Hematopoietic multipotent progenitor cell treated with erythropoietin and hydrocortisone succinate and interleukin-3 and kit ligand, for 4 days (in vitro differentiated cells): ENCODE measurements at places on chromosomes 5 and 9.

- no peak for DNase-seq
Measured at GRCh38 chr9:109799141-109799540, 19.1 kb downstream of the PALM2AKAP2 start.

- DNase-seq: no peak
Measured at GRCh38 chr5:10679336-10679988, 81.6 kb downstream of the DAP start.

- DNase-seq: no peak
Measured at GRCh38 chr5:168047669-168048111, 243.8 kb upstream of the WWC1 start.

GRCh38 chr5:81183811-81184748 lies 49.0 kb upstream of the CKMT2 start:
- DNase-seq: no peak

- no peak for DNase-seq
Measured at GRCh38 chr9:36135741-36136271, 727 bp upstream of the GLIPR2 start.

DNA sequence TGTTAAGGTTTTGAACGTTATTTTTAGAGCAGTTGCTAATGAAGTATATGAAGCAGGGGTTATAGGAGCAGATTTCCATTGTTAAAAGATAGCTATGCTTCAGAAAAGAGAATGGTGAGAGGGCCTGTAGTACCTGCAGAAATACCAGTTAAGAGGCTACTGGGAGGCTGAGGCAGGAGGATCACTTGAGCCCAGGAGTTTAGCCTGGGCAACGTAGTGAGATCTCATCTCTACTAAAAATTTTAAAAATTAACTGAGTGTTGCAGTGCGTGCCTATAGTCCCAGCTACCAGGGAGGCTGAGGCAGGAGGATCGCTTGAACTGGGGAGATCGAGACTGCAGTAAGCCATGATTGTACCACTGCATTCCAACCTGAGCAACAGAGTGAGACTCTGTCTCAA lies 148.8 kb downstream of the ZCCHC7 start:
- DNase-seq: no peak

DNA sequence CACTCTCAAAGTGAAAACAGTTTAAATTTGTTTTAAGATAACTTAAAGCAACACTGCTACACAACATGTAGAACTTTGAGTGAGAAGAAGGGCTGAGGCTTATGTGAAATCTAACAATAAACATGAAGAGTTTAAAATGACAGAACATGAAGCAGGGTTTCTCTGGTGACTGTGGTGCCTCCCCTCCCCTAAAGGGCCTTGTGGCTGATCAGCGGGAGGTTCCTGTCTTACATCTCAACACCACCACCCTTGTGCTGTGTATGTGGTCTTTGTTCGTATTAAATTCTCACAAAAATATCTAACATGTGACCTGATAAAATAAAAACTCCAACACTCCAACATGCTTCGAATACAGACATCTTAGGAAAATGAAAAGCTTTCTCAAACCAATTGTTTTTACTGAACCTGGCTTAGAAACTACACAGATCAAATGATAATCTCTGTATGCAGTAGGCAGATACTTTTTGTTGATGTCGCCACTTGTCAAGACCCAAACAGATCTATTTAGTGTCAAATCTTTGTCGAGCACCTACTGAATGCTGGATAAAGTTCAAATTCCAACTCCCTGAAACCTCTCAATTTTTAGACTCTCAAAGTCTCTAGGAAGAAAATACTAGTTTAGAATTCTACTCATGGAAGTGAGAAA lies 9.9 kb upstream of the IQGAP2 start:
- peak; percentile 65 for DNase-seq

GRCh38 chr9:136977223-136977622 lies at the start of gene PTGDS:
Gene PTGDS (plus strand): TSS chr9:136977504. CDS start chr9:136977579, 75 bp downstream.
- DNase-seq: no peak

- DNase-seq: no peak
Measured at GRCh38 chr9:114399381-114399780, 11.6 kb upstream of the AKNA start.

DNA sequence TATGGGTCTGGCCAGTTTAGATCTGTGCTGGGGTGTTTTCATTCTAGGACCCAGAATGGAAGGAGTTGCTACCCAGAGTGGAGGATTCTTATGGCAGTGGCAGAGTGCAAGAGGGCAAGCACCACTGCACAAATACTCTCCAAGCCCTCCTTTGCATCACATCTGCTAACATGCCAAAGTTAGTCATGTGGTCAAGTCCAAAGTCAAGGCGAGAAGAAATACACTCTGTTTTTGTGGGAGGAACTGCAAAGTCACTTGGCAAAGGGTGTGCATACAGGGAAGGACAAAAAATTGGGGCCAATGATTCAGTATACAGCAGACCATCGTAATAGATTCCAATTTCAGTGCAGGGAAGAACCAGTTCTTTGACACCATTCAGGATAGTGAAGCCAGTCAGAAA lies 43.9 kb upstream of the HMGCS1 start:
- no peak for DNase-seq

- peak; percentile 62 for DNase-seq
Measured at GRCh38 chr5:76451031-76451701, 48.1 kb downstream of the IQGAP2 start.

GRCh38 chr5:125868036-125868435 lies 555.2 kb upstream of the GRAMD2B start:
- no peak for DNase-seq

DNA sequence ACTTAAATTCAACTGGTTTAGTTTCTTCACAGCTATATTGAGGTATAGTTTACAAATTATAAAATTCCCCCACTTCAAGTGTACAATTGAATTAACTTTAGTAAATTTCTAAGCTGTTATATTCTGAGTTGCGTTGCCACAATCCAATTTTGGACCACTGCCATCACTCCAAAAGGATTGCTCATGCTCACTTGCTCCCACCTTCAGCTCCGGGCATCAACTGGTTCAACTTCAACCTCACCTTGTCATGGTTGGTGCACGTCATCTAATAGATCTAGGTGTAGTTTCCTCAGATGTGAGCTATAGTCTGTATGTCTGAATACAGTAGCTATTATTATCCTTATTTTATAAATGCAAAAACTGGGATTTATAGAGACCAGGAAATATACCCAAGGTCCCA lies 942.5 kb upstream of the WWC1 start:
- DNase-seq: no peak

DNA sequence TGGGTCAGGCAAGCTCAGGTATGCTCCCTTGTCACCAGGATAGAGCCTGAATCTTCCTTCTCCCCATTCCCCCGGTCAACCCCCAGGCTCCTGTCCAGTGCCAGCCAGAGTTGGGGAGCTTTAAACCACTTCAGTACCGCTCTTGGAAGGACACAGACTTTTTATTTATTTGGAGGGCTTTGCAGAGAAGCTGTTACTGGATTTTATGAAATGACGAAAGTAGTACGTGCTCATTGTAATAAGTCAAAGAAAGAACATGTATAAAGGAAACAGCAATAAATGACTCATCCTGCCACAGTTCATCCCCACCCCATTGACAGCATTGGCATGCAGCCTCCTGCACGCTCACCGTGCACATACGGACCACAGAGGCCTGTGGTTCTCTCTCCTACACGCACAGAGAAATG lies 230.3 kb downstream of the AUH start:
- DNase-seq: peak; percentile 78

DNA sequence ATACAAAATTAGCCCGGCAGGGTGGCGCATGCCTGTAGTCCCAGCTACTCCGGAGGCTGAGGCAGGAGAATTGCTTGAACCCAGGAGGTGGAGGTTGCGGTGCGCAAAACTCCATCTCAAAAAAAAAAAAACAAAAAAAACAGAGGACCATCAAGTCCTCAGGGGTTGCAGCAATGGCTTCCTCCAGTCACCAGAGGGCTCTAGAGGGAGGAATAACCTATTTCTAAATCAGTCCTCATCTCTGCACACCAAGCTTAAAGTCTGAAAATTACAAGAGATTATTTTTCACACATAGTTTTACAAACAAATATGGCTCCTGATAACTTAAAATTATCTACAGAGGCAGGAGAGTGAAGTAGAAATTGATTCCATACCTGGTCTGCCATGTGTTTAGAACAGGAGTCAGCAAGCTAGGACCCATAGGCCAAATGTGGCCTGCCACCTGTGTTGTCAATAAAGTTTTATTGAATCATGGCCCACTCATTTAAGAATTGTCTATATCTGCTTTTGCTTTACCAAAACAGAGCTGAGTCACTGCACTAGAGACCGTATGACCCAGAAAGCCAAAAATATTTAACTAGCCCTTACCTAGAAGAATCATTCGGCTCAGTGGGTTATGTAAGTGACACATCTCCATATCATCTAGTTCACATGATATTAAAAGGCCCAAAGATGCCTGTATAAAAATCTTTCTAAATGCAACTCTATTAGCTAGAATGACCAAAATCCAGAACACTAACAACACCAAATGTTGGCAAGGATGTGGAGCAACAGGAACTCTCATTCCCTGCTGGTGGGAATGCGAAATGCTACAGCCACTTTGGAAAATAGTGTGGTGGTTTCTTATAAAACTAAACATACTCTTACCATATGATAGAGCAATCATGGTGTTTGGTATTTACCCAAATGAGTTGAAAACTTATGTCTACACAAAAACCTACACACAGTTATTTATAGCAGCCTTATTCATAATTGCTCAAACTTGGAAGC lies 207.7 kb downstream of the FRMD3 start:
- DNase-seq: peak; percentile 30

DNA sequence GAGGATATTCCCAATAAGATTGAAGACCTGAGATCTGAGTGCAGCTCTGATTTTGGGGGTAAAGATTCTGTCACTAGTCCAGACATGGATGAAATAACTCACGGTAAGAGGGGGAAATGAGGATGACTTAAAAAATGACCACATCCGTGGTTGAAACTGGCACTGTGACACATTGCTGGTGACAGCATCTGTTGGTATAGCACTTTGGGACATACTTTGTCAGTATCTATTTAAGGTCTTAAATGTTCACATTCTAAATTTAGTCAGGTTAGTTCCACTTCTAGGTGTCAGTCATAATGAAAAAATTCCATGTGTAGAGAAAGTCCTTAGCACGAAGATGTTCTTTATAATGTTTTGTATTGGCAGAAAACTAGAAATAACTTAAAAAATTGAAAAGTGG lies 70.9 kb downstream of the GAPVD1 start:
- DNase-seq: peak; percentile 33
